ENCODE measurements at places on chromosomes 4 and X. TPM values are rescaled to one million over a fixed set of nuclear protein-coding genes. Genes with fewer than 3 reads are reported as not detected.

ZGRF1 gene
- total RNA-seq: 13.0 TPM

SAP30 gene
- total RNA-seq: 2.6 TPM

- H3K27ac ChIP-seq: peak overlapping the region; percentile 63
- H3K4me3 ChIP-seq: peak overlapping the region; percentile 78
- H3K36me3 ChIP-seq: no peaks in the 10 kb centered on the region
- no peak for DNase-seq
- H3K27me3 ChIP-seq: no peaks in the 10 kb centered on the region
- H3K4me1 ChIP-seq: peaks cover 35% of the 10 kb centered on the region
Measured at GRCh38 chr4:98659106-98659592, 738 bp upstream of the TSPAN5 start.

GRCh38 chr4:93201471-93202096, 627.0 kb upstream of the ATOH1 start:
- DNase-seq: no peak
- H3K4me1 ChIP-seq: no peaks in the 10 kb centered on the region
- H3K27me3 ChIP-seq: no peaks in the 10 kb centered on the region
- H3K36me3 ChIP-seq: no peaks in the 10 kb centered on the region

- no peaks in the 10 kb centered on the region for H3K36me3 ChIP-seq
- no peak for DNase-seq
- no peak overlapping the region for H3K27ac ChIP-seq
- H3K4me3 ChIP-seq: no peak overlapping the region
Measured at GRCh38 chr4:54986095-54986846, 139.1 kb downstream of the KDR start.

ARR3 gene
- total RNA-seq: not detected

- peaks cover 32% of the 10 kb centered on the region for H3K36me3 ChIP-seq
- no peak overlapping the region for H3K4me3 ChIP-seq
- no peak overlapping the region for H3K27ac ChIP-seq
- H3K4me1 ChIP-seq: no peaks in the 10 kb centered on the region
- DNase-seq: peak; percentile 50
Measured at GRCh38 chrX:153708415-153708814, 15.8 kb downstream of the BCAP31 start.

MAGEB4 gene
- not detected for total RNA-seq

GRCh38 chrX:47191331-47191730, 2.3 kb upstream of the UBA1 start:
- DNase-seq: peak; percentile 39
- H3K27ac ChIP-seq: peak overlapping the region; percentile 92
- peaks cover 52% of the 10 kb centered on the region for H3K4me1 ChIP-seq
- H3K4me3 ChIP-seq: peak overlapping the region; percentile 58
- no peaks in the 10 kb centered on the region for H3K27me3 ChIP-seq

DNA sequence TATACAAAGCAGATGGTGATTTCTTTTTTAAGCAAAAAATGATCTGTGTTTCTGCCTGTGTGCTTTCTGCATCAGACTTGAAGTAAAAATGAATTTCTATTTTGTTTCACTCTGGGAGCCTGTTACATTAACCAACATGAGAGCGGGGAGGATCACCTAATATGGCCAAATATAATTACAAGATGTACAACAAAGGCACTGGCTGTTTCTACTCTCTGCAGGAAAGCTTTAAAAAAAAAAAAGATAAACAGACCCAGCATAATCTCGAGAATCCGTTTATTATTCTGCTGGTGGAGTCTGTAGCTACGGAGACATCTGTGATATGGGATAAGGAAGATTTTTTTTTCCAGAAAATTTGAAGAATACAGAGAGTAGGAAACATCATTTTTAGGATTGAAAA, 103.6 kb downstream of the COMMD8 start:
- H3K4me3 ChIP-seq: no peak overlapping the region
- DNase-seq: no peak
- no peaks in the 10 kb centered on the region for H3K36me3 ChIP-seq
- no peaks in the 10 kb centered on the region for H3K27me3 ChIP-seq
- no peak overlapping the region for H3K27ac ChIP-seq

GRCh38 chrX:43615660-43616059, 40.4 kb upstream of the MAOA start:
- no peaks in the 10 kb centered on the region for H3K36me3 ChIP-seq
- H3K27ac ChIP-seq: no peak overlapping the region
- H3K27me3 ChIP-seq: no peaks in the 10 kb centered on the region

DNA sequence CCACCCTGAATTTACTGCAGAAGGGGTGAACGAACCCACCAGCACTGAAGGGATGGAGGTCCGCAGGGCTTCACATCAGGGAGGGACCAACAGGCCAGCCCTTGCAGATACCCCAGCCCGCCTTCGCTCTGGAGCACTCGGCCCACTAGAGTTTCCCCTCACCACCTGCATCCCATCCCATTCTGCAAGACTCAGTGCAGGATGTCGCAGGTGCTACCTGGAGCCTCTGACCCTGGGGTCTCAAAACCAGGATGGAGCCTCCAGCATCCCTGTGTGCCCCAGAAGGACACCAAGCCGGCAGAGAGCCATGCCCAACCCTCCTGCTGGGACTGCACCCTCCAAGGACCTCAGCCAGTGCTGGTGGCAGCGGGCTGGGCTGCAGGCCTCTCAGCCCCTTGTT, 57.6 kb upstream of the ADRA2C start:
- H3K36me3 ChIP-seq: no peaks in the 10 kb centered on the region
- no peaks in the 10 kb centered on the region for H3K4me1 ChIP-seq
- H3K27me3 ChIP-seq: no peaks in the 10 kb centered on the region
- DNase-seq: no peak

GRCh38 chr4:70372760-70373159, 10.2 kb upstream of the SMR3B start:
- no peak for DNase-seq
- no peaks in the 10 kb centered on the region for H3K36me3 ChIP-seq
- no peaks in the 10 kb centered on the region for H3K4me1 ChIP-seq

MAOB gene
- total RNA-seq: 0.26 TPM

GRCh38 chr4:87087420-87087819, 133.0 kb downstream of the KLHL8 start:
- H3K36me3 ChIP-seq: peaks cover 20% of the 10 kb centered on the region
- no peaks in the 10 kb centered on the region for H3K27me3 ChIP-seq

DKK2 gene
- not detected for total RNA-seq

GRCh38 chrX:35711281-35711680, 86.9 kb upstream of the MAGEB16 start:
- no peak overlapping the region for H3K27ac ChIP-seq
- H3K27me3 ChIP-seq: no peaks in the 10 kb centered on the region
- H3K4me3 ChIP-seq: no peak overlapping the region
- H3K36me3 ChIP-seq: no peaks in the 10 kb centered on the region
- DNase-seq: no peak
- no peaks in the 10 kb centered on the region for H3K4me1 ChIP-seq

RNF212 gene
- total RNA-seq: 1.0 TPM

NEIL3 gene
- 0.45 TPM for total RNA-seq

- no peak overlapping the region for H3K27ac ChIP-seq
- no peak for DNase-seq
- H3K27me3 ChIP-seq: no peaks in the 10 kb centered on the region
- no peaks in the 10 kb centered on the region for H3K36me3 ChIP-seq
- no peak overlapping the region for H3K4me3 ChIP-seq
- H3K4me1 ChIP-seq: no peaks in the 10 kb centered on the region
Measured at GRCh38 chr4:35342833-35343232, 901.5 kb downstream of the ARAP2 start.

UGT2B10 gene
- total RNA-seq: not detected

CXorf49 gene
- total RNA-seq: not detected

- H3K27ac ChIP-seq: no peak overlapping the region
- no peak overlapping the region for H3K4me3 ChIP-seq
- no peaks in the 10 kb centered on the region for H3K27me3 ChIP-seq
- no peaks in the 10 kb centered on the region for H3K4me1 ChIP-seq
- DNase-seq: no peak
Measured at GRCh38 chrX:72340626-72341025, 34.9 kb upstream of the CITED1 start.

DNA sequence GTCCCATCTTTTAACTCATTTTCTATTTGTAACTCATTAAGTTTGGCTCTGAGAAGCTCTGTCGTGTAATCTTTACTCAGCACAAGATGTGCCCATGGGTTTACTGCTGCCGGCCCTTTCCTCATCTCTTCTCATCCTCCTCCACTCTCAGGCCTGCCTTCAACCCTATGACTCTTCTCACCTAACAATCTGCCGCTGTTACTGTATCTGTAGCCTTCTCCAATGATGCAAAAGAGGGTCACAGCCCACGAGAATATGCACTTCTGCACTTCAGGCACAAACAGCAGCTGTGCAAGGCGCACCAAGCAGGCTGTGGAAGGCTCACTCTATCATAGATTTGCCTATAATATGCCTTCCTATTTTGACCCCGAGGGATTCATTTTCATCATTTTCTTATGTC, 546.5 kb upstream of the GALNTL6 start:
- H3K27me3 ChIP-seq: no peaks in the 10 kb centered on the region
- no peaks in the 10 kb centered on the region for H3K4me1 ChIP-seq
- no peak overlapping the region for H3K4me3 ChIP-seq

DNA sequence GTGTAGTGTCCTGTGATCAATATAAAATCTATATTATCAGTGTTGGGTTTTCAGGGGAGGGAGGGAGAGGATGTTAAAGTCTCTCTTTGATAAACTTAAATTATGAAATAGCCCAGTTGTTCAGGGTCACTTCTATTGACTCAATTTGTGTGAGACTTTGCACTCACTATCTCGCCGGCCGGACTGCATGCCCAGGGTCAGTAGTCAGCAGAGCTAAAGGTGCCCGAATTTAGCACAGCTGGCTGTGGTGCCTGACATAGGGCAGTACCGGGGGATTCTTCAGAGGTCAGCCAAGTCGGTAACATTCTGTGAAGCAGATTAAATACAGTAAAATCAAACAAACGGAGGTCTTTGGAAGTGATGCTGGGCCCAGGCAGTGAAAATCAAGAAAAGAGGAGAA, 19.2 kb downstream of the GABRQ start:
- H3K27me3 ChIP-seq: no peaks in the 10 kb centered on the region
- no peak for DNase-seq
- H3K36me3 ChIP-seq: no peaks in the 10 kb centered on the region
- no peaks in the 10 kb centered on the region for H3K4me1 ChIP-seq
- H3K27ac ChIP-seq: no peak overlapping the region
- H3K4me3 ChIP-seq: no peak overlapping the region

DNA sequence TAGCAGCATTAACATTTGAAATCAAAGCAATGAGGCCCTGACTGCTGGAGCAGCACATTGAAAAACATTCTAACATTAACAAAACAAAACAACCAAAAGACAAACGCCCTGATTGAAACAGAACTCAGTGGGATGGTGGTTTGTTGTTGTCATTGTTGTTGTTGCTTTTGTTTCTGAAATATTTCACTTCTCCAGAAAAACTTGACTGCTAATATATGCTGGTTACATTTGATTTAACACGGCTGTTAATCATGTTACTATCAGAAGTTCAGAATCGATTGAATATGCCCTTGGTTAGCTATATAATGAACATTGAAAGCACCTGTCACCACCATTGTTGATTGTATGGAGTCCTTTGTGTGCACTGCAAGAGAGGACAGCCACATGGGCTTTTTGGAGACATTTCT, 790.4 kb upstream of the GALNTL6 start:
- no peaks in the 10 kb centered on the region for H3K4me1 ChIP-seq
- H3K27me3 ChIP-seq: no peaks in the 10 kb centered on the region
- no peak overlapping the region for H3K27ac ChIP-seq
- H3K36me3 ChIP-seq: no peaks in the 10 kb centered on the region

TFE3 gene
- 43.8 TPM for total RNA-seq

GRCh38 chrX:368811-369562, 17.7 kb downstream of the PPP2R3B start:
- no peak overlapping the region for H3K4me3 ChIP-seq
- no peaks in the 10 kb centered on the region for H3K27me3 ChIP-seq

FGA gene
- not detected for total RNA-seq

TMEM150C gene
- not detected for total RNA-seq

GRCh38 chrX:107560041-107560440, 68.3 kb upstream of the PRPS1 start:
- H3K27ac ChIP-seq: no peak overlapping the region
- no peaks in the 10 kb centered on the region for H3K27me3 ChIP-seq
- H3K36me3 ChIP-seq: no peaks in the 10 kb centered on the region
- no peaks in the 10 kb centered on the region for H3K4me1 ChIP-seq
- H3K4me3 ChIP-seq: no peak overlapping the region
- no peak for DNase-seq

- no peak for DNase-seq
- no peak overlapping the region for H3K4me3 ChIP-seq
- no peaks in the 10 kb centered on the region for H3K27me3 ChIP-seq
- H3K36me3 ChIP-seq: no peaks in the 10 kb centered on the region
- H3K4me1 ChIP-seq: no peaks in the 10 kb centered on the region
Measured at GRCh38 chr4:34950926-34951325, 1293.4 kb downstream of the ARAP2 start.

- DNase-seq: peak; percentile 72
- H3K27me3 ChIP-seq: no peaks in the 10 kb centered on the region
- H3K27ac ChIP-seq: no peak overlapping the region
- no peak overlapping the region for H3K4me3 ChIP-seq
- H3K36me3 ChIP-seq: no peaks in the 10 kb centered on the region
Measured at GRCh38 chr4:17324386-17324830, 187.5 kb downstream of the QDPR start.

HS3ST1 gene
- total RNA-seq: not detected

GRCh38 chrX:30607155-30607554, 29.6 kb upstream of the TASL start:
- no peaks in the 10 kb centered on the region for H3K4me1 ChIP-seq
- H3K36me3 ChIP-seq: no peaks in the 10 kb centered on the region
- no peak overlapping the region for H3K27ac ChIP-seq
- H3K27me3 ChIP-seq: no peaks in the 10 kb centered on the region

DNA sequence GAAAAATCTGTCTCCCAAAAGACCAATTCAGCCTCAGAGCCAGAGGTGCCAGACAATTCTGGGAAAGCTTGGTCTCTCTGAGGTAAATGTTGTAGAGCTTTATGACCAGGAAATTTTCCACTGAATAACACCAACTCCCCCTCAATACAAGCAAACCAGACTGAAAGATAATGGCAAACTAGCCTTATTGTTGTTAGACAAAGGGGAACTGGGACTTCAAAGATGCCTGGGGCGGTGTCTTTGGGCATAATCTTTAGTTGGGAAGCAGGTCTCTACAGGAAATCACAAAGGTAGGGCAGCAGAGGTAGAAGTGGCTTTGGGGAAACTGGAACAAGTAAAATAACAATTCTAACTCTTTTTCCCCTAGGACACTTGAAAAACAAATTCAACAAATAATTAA, 12.0 kb downstream of the COL4A6 start:
- H3K4me3 ChIP-seq: no peak overlapping the region
- no peak overlapping the region for H3K27ac ChIP-seq
- no peaks in the 10 kb centered on the region for H3K36me3 ChIP-seq
- DNase-seq: no peak
- no peaks in the 10 kb centered on the region for H3K27me3 ChIP-seq

DNA sequence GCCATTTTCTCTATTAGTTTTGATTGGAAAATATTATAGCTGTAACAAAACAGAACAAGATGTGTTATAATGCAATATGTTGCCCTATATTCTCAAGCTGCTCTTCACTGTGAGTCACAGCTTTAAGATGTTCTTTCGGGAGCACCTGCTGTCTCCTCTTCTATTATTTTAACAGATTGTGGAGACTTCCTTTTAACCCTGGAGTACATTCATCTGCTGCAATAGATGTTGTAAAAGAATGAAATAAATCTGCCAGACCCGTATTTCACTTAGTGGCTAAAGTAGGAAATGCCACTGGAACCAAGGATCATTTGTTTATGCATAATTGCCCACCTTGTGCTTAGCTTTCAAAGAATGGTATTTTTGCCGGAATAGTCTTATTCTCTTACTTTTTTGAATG, 11.1 kb downstream of the LSM6 start:
- no peak overlapping the region for H3K4me3 ChIP-seq
- no peaks in the 10 kb centered on the region for H3K27me3 ChIP-seq
- no peaks in the 10 kb centered on the region for H3K4me1 ChIP-seq
- no peak for DNase-seq
- peaks cover 73% of the 10 kb centered on the region for H3K36me3 ChIP-seq

SMIM10L2A gene
- total RNA-seq: 0.08 TPM

COX7B2 gene
- total RNA-seq: not detected
